Left lung (tissue), 14 donors: ENCODE measurements at places on chromosomes 5 and 9.

DNA sequence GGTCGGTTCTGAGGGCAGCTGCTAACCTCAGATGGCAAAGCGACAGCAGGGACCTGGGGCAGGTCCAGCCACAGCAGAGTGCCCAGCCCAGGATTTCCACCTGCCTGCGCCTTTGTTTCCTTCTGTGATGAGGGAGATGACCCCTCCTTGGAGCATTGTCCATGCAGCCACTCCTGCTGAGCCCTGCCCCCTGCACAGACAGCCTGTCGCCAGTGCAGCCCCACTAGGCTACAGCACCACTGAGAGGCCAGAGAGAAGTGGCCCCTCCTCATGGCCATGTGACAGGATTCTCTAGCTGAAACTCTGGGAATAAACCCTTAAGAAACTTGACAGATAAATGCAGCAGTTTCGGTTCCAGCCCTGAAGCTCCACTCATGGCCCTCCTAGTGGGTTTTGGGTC, 10.5 kb upstream of the MRNIP start:
- no peak overlapping the region for H3K27ac ChIP-seq
- no peaks in the 10 kb centered on the region for H3K36me3 ChIP-seq
- no peak for DNase-seq
- H3K4me1 ChIP-seq: no peaks in the 10 kb centered on the region
- H3K27me3 ChIP-seq: no peaks in the 10 kb centered on the region

DNA sequence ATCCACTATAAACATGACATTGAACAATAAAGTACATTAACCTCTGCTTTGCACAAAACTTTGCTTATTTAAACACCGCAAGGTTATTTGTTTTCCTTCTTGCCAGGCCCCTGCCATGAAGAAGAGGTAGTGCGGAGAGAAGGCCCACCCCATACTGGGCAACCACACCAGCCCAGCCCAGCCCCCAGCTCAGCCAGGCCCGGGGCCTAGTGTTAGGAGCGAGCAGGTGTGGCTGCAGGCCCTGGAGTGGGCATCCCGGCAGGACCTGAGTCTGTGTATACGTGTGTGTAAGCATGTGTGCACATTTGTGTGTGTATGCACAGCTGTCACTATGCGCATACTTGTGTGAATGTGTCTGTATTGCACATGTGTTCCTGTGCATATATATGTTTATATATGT, 90.4 kb upstream of the MVB12B start:
- H3K27ac ChIP-seq: no peak overlapping the region
- DNase-seq: no peak
- no peaks in the 10 kb centered on the region for H3K27me3 ChIP-seq
- no peaks in the 10 kb centered on the region for H3K4me1 ChIP-seq
- H3K4me3 ChIP-seq: no peak overlapping the region
- H3K36me3 ChIP-seq: no peaks in the 10 kb centered on the region

DNA sequence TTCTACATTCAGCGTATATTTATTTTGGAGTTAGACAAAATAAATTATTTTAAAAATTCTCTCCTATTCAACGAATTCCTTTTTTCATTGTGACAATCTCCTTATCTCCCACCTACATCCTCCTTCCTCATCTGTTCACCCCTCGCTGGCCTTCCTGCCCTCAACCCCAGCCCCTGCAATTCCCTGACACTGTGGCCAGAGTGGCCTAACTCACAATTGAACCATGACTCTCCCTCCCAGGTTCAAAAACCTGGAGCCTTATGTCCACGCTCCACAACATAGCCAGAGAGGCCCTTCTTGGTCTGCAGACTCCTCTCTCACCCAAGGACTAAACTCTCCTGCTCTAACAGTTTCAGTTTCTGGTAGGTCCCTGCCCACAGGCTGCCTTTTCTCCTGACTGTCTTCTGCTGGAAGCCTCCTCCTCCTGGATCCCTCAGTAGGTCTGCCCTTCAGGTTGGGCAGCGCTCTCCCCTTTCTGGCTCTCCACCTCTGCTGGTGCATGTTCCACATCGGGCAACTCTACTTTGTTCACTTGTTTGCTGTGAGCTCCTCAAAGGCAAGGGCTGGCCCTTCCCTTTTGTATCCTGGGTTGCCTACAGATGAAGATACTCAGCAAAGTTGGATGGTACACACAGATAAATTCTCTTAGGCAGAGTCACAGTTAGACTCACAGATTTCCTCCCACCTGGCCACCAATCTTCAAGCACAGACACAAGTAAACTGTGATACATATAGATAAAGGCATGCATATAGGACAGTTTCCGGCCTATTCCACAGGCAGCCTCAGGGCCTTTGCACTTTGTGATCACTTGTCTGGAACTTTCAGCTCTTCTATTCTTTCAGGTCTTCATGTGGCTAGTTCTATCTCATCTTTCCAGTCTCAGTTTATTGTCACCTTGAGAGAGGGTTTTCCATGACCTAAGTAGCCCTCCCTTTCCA, 19.8 kb upstream of the MYORG start:
- no peaks in the 10 kb centered on the region for H3K36me3 ChIP-seq
- no peak overlapping the region for H3K4me3 ChIP-seq
- no peak overlapping the region for H3K27ac ChIP-seq
- no peak for DNase-seq
- H3K4me1 ChIP-seq: no peaks in the 10 kb centered on the region

DNA sequence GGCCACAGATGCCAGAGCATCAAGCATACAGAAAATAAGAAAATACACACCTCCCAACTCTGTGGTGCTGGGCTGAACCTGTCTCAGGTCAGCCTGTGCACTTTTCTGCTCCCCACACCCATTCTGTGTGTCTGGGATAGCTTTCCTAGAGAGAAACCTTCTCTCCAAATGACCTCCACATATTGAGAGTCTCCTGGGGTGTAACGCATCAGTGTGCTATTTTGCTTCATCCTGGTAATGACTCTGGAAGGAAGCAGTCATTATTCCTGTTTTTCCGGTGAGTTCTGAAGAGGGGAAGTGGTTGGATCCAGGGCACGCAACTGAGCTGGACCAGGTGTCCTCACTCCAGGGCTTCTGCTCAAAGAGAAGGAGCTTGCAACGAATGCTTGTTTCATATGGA, 73.2 kb upstream of the SH3PXD2B start:
- no peak overlapping the region for H3K4me3 ChIP-seq
- H3K36me3 ChIP-seq: no peaks in the 10 kb centered on the region
- no peak for DNase-seq
- no peak overlapping the region for H3K27ac ChIP-seq

GRCh38 chr5:116453988-116454411, 120.6 kb downstream of the SEMA6A start:
- no peaks in the 10 kb centered on the region for H3K4me1 ChIP-seq
- H3K36me3 ChIP-seq: no peaks in the 10 kb centered on the region
- no peak overlapping the region for H3K4me3 ChIP-seq
- no peak for DNase-seq
- no peaks in the 10 kb centered on the region for H3K27me3 ChIP-seq
- H3K27ac ChIP-seq: no peak overlapping the region

DNA sequence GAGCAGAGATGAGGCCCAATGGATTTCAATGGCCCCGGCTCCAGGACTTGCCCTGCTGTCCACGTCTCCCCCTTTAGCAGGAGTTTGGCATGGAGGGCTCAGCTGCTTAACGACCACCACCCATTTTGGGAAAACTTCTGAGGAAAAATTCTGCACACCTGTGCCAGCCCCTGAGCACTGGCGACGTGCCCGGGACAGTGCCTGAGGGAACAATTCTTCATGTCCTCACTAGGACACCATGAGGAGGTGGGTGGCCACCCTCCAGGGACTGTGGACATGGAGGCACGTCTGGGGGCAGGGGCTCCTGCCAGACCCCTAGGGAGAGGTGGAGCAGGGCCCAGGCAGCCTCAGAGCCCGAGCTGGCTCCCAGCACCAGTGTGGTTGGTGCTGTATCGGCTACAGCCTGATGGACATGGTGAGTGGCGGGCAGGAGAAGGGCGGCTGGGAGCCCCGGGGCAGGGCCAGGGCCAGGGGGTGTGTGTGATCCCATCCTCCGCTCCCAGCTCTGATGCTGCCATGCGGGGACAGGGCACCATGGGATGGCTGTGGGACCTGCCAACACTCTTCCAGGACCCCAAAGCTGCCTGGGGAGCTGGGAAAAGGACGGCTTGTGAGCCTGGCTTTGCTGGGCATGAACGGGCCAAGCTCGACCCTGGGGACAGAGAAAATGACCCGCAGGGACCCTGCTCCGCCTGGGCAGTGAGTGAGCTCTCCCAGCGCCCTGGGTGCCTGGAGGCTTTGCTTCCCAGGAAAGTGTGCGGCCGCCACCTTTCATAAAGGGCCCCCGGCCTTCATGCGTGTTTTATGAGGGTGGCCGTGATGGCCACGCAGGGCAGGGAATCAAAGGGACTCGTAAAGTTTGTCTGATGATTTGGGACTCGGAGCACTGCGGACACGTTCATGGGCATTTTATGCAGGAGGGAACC, 3.6 kb upstream of the QSOX2 start:
- H3K36me3 ChIP-seq: no peaks in the 10 kb centered on the region
- peaks cover 7% of the 10 kb centered on the region for H3K4me1 ChIP-seq
- peaks cover 21% of the 10 kb centered on the region for H3K27me3 ChIP-seq
- no peak overlapping the region for H3K4me3 ChIP-seq
